ENCODE measurements at places on chromosomes 6 and 20.
A peak's percentile ranks its signal among the peaks of the same experiment; 100 is the strongest.

DNA sequence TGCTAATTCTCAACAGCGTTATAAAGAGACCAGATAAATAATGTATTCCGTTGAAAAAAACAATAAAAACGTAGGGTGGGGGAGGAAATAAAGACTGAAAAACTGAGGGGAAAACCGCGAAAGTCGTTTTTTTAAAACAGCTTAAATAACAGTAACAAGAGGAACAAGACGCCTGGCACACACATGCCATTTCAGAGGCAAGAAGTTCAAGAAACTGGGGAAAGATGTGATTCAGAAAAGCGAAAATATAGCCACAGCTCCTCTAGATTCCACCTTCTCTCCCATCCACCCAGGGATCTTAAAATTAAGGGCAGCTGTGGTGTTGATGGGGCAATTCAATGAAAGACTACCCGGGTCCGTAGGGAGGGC, 1.3 kb downstream of the EPB41L2 start:
- DNase-seq: no peak

DNA sequence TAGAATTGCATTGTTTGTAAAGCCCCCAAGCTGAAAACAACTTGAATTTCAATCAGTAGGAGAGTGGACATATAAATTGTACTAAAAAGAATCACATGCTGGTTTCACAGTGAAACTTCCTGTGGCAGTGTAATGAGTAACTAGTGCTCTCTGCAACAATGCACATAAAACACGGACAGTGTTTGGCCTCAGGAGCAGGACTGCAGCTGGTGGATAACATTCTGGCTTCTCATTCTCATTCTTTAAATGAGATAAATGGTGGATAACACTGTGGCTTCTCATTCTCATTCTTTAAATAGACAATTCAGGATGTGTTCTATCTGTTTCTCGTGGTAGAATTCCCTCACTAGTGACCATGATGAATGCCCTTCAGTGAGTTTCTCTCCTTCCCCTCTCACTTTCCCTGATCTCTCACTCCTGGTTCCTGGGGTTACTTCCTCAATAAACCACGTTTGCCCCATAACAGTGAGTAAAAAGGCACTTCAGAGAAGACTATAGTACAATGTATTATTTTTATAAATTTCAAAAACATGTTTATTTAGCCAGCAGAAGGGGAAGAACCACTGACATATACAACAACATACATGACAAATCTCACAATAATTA, 59.9 kb downstream of the SLC22A2 start:
- no peak for DNase-seq

- no peak for DNase-seq
These were observed 260.4 kb downstream of the PTPRK start for GRCh38 chr6:128259730-128260685.

DNA sequence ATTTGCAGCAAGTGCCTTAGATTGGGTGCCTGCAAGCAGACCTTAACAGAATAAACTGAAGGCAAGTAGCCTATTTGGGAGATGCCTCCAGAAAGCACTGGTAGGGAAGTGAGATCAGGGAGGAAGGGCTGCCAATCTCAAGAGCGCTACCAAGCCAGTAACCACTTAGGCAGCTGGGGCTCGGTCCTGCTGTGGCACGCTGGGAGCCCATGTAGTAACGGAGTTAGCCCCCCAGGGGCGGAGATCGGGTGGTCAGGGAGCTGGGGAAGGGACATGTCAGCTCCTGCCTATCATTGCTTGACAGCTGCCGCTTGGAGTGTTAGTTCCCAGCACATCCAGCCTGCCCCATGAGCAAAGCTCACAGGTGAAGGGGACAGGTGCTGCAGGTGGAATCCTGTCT, 127.0 kb downstream of the CEBPB start:
- no peak for DNase-seq

- no peak for DNase-seq
These were observed 122.7 kb downstream of the BTBD9 start for GRCh38 chr6:38517005-38517404.

DNA sequence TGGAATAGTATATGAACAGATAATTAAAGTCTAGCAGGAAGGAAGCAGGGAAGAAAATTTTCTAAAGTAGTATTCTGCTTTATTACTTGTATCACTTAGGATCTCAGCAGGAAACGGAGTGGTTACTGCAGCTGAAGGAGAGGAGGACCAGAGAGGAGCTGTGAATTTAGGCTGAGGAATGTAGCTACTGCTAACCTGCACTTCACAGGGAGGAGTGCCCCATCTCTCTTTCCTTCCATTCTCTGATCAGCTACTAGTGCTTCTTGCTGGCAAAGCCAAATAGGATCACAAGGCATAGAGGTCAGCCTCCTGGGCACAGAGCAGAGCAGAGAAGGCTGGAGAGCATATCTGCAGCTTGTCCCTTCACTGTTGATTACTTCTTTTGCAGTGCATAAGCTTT, 205.3 kb upstream of the ASCC3 start:
- no peak for DNase-seq

- no peak for DNase-seq
These were observed 101.7 kb upstream of the ADGRB3 start for GRCh38 chr6:68533339-68533795.

- DNase-seq: no peak
These were observed 27.8 kb downstream of the CCN2 start for GRCh38 chr6:131923356-131923755.

- peak; percentile 55 for DNase-seq
These were observed 10.7 kb upstream of the LAMP5 start for GRCh38 chr20:9503526-9504245.

GRCh38 chr6:33875696-33876095, 71.9 kb upstream of the MLN start:
- DNase-seq: no peak

DNA sequence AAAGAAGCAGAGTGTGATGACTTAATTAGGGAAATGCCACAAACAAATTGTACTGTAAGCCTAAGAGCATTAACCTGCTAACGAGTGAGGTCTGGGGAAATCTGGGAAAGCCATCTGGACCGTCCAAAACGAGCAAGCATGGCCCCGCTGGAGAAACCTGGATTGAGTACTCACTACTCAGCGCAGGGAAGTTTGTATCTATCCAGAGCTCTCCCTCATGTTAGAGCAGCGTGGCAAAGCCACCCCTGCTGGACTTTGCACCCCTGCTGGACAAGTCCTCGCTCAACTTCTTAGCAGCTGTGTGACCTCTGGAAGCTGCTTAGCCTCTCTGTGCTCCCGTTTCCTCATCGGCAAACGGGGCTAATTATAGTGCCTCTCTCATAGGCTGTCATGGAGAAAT, 37.3 kb downstream of the PSMG4 start:
- no peak for DNase-seq

GRCh38 chr6:29490055-29490454, 2.3 kb upstream of the MAS1L start:
- no peak for DNase-seq

GRCh38 chr20:25551413-25552215, 33.7 kb downstream of the NINL start:
- no peak for DNase-seq

GRCh38 chr20:32089637-32090362, 19.7 kb upstream of the TM9SF4 start:
- DNase-seq: no peak

- DNase-seq: no peak
These were observed 41.0 kb downstream of the QKI start for GRCh38 chr6:163455552-163455951.

GRCh38 chr20:41290804-41291389, 26.6 kb downstream of the ZHX3 start:
- no peak for DNase-seq

- DNase-seq: peak; percentile 44
These were observed 13.2 kb upstream of the TFB1M start for GRCh38 chr6:155327326-155328073.

DNA sequence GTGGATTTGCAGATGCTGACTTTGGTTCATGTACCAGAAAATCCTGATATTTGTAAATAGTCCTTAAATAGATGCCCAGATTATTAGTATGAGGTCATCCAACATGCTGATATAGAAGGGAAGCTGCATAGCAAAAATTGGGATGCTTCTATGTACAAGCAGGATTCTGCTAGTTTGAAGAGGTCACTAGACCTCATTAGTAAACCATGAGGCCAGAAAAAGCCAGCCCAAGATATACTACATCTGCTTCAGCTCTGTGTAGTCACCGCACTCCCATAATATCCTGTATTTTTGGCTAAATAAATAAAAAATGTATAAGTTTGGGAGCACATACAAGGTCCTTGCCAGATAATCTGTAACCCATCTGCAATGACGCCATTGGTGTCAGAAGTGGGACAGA, 13.0 kb downstream of the PTPRT start:
- no peak for DNase-seq

- no peak for DNase-seq
These were observed 3.2 kb downstream of the TTBK1 start for GRCh38 chr6:43246301-43247113.

DNA sequence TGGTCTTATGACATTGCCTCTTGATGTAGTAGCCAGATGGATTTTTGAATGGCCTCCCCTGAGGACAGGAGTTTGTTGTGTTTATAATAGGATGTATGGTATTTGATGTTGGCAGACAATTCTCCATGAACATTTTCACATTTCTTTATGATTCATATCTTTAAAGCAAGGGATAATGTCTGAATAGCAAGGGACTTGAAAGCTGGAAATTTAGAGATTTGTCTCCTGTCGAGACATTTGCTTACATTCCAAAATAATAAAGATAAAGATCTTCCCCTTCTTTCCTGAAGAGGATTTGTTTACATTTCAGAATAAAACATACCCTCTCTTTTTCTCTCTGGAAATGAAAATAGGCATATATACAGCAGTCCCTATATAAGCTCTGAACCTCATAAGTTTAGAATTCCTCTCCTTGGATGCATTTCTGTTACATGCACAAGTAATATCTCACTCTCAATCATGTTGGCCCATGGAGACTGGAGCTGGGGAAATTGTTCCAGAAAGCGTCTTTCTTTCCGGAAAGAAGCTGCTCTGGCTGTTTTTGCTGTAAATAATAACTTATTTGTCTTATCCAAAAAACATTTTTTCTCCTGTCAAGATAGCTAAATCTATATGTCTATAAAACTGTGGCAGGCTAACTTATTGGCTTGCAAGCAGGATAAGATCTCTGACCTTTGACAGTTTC, 42.5 kb upstream of the ASCC3 start:
- no peak for DNase-seq

- DNase-seq: no peak
These were observed 1.2 kb downstream of the TPD52L1 start for GRCh38 chr6:125154761-125155135.

DNA sequence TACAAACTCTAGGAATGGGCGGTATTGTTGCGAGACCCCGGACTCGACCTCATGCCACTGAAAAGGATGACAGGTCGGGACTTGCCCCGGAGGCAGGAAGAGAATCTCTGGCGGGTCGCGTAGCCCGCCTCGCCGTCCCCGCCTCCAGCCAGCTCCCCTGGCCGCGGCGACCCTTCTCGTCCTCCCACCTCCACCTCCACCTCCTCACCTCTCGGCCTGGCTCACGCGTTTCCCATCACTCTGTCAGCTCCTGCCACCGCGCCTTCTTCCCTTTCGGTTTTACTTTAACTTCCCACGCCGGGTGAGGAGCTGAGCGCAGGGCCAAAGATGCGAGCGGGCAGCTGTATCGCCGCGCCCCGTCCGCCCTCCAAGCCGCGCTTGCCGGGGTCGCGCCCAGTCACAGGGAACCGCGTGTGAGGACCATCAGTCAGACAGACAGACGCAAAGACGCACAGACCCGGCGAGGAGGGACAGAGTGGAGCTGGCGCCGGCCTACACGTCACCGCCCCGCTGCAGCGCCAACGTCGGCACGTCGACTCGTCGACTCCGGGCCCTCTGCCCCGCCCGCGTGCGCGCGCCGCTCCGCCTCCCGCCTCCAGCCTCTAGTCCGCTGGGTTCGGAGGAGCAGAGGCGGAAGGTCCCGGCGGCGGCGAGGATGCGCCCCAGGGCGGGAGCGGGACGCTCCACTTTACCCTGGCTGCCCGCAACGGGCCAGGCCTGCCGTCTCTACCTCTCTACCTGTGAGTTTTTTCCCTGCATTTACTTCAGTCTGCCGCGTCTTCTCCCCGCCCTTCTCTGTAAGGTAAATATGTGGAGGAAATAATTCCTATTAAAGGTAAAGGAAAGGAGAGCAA, at the start of gene ASCC3:
TSS of gene ASCC3 (minus strand) at position 477 of the 854 bp plus-strand sequence. CDS start 13,332 bp downstream, outside the sequence.
- DNase-seq: peak; percentile 83

DNA sequence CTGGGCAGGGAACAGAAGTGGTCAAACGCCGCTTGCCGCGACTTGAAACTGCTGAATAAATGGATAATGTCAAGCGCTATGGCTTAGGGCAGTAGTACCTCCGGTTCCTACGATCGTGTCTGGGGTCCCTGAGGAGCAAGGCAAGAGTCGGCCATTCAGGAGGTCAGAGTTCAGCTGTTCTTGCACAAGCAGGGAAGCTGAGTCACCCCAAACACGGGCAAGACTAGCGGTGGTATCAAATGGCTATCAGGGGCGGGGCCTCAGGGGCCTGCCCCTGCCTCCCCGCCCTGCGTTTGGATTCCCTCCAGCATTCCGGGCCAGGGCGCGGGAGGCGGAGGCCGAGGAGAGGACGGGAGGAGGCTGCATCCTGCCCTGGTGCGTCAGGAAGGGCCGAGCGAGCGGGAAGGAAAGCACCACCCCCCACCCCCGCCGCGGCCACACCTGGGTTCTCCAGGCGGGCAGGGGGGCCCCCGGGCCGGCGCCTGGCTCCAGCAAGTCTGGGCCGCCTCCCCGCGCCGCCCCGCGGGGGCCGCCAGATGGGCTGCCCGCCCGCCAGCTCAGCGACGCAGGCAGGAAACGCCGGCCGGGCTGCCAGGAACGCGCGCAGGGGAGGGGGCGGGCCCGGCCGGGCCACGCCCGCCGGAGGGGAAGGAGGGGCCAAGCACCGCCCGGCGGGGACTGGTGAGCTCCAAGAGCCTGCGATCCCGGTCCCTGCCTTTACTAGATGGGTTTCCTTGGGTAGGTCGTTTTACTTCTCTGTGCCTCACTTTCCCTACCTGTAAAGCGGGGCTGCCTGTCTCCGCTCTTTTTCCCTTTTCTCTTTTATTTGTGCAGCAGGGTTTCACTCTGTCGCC, 32.2 kb upstream of the ID1 start:
- DNase-seq: peak; percentile 99

DNA sequence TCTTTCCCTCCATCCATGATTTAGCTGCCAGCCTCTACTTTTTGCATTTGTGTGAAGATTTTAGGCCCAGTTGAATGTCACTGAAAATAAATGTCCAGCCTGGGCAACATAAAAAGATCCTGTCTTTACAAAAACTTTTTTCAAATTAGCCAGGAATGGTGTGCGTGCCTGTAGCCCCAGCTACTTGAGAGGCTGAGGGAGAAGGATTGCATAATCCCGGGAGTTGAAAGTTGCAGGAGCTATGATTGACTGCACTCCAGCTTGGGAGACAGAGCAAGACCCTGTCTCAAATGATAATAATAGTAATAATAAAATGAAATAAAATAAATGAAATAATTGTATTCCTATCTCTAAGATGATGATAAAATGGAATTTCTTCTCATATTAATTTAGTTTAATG, 5.0 kb upstream of the GFOD1 start:
- no peak for DNase-seq

DNA sequence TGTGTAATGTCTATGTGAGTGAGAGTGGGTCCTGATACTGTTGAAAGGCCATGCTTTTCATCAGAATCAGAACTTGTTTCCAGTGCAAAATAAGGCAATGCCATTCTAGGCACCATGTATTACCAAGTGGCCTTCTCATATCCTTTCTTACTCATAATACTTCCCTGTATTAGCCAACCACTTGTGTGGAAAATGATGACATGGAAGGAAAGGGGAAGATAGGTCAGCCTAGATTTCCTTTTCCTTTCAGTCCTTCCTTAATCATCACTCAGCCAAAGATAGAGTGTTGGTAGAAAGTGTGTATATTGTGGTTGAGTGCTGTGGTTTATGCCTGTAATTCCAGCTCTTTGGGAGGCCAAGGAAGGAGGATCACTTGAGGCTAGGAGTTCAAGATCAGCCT, 158.6 kb upstream of the PREP start:
- DNase-seq: no peak
